ENCODE measurements at places on chromosomes 4 and X.

DNA sequence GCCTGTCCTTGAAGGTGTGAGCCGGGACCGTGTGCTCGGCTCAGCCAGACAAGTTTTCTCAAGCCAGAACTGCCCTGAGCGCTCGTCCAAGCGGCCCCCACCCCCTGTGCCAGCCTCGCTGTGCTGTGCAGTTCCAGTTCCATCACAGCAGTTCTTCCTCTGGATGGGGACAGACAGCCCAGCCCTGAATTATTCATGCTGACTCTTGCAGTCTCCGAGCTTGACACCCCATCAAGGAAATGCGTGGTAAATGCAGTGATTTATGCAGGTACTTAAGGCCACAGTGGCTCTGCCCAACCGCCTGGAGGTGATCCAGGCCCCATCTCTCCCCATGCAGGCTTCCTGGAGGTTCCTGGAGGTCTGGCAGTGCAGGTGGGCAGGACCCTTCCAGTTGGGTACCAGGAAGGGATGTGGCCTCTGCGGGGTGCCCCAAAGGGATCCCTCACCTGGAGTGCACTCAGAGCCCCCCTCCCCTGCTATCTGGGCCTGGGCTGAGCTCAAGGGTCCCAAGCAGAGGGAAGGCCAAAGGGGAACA lies 44.8 kb upstream of the HMX1 start:
- DNase-seq, result no peak
- H3K4me3 ChIP-seq, result no peak overlapping the region
- peaks cover 3% of the 10 kb centered on the region for H3K4me1 ChIP-seq
- H3K27me3 ChIP-seq, result peaks cover 62% of the 10 kb centered on the region
- no peak overlapping the region for H3K27ac ChIP-seq
- no peaks in the 10 kb centered on the region for H3K36me3 ChIP-seq

DNA sequence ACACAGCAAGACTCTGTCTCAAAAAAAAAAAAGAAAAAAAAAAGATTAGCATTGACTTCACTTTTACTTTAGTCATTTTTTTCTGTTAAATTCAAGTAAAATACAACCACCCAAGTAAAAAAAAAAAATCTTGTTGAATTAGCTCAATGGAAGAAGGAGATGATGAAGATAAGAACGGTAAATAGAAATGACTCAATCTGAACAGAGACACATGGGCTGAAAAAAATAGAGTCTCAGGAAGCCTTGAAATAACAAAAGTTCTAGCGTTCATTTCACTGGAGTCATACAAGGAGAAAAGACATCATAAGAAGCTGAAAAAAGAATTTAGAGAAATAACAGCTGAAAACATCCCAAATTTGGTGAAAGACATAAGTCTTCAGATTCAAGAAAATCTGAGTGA lies 75.5 kb downstream of the CASP3 start:
- H3K4me1 ChIP-seq, result no peaks in the 10 kb centered on the region
- no peaks in the 10 kb centered on the region for H3K27me3 ChIP-seq
- no peak overlapping the region for H3K4me3 ChIP-seq
- no peaks in the 10 kb centered on the region for H3K36me3 ChIP-seq
- DNase-seq, result no peak

DNA sequence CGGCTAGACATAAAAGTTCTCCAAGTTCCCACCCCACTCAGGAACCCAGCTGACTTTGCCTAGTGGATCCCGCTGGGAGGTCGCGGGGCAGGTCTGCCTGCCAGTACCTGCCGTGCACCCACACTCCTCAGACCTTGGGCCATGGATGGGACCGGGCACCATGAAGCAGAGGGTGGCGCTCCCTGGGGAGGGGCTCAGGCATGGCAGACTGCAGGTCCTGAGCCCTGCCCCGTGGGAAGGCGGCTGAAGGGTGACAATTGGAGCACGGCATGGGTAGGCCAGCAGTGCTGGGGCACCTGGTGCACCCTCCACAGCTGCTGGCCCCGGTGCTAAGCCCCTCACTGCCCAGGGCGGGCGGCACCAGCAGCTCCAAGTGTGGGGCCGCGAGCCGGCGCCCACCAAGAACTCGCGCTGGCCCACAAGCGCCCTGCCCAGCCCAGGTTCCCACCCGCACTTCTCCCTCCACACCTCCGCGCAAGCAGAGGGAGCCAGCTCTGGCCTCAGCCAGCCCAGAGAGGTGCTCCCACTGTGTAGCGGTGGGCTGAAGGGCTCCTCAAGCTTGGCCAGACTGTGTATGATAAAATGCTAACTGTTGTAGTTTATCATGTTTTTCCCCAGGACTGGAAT lies 63.1 kb downstream of the UGT2A2 start:
- no peak overlapping the region for H3K27ac ChIP-seq
- H3K4me1 ChIP-seq, result no peaks in the 10 kb centered on the region
- H3K27me3 ChIP-seq, result no peaks in the 10 kb centered on the region
- H3K36me3 ChIP-seq, result no peaks in the 10 kb centered on the region
- DNase-seq, result no peak

GRCh38 chr4:140219567-140219966 lies 65.6 kb upstream of the MAML3 start:
- H3K36me3 ChIP-seq, result no peaks in the 10 kb centered on the region
- H3K27ac ChIP-seq, result no peak overlapping the region
- H3K27me3 ChIP-seq, result no peaks in the 10 kb centered on the region
- no peak overlapping the region for H3K4me3 ChIP-seq
- no peaks in the 10 kb centered on the region for H3K4me1 ChIP-seq
- DNase-seq, result no peak

DNA sequence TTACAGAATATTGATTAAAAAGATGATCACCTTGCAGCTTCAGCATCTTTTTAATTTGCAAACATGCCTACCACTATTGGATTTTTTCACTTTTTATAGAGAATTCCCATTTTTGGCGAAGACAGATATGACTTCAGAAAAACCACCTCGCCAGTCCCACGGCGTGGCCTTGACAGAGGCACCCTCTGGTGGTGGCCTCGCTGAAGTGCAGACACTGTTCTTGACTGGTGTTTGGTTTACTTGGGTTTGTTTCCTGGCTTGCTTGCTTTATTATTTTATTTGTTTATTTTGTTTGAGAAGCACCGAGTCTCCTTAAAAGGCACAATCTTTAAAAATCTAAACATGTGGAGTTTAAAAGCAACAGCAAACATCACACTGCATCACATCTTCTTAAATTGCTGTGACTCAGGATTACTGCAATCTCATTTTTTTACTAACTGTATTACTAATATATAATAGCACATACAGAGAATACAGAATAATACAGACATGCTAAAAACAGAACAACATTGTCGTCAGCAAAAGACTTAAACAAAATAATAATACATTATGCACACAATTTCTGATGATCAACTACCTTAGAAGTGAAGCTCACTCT lies 13.1 kb upstream of the AMTN start:
- H3K27ac ChIP-seq, result no peak overlapping the region
- no peaks in the 10 kb centered on the region for H3K27me3 ChIP-seq
- H3K4me3 ChIP-seq, result no peak overlapping the region
- DNase-seq, result no peak
- H3K36me3 ChIP-seq, result no peaks in the 10 kb centered on the region

DNA sequence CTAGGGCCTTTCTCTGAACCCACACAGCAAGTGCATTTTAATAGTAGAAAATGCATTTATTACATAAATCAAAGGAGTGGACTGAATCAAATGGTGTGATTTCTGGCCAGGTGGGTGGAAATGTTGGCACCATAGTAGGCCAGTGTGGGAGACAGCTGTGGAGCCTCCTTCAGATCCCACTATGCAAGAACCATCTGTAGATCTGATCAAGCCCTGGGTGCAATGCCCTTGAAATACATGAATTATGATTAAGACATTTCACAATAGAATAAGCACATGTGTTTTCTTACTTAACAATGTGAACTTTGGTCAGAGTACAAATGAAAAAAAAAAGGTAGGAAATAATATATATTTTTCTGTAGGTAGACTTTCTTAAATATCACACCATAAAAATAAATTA lies 204.3 kb downstream of the PCDH7 start:
- no peak overlapping the region for H3K4me3 ChIP-seq
- no peaks in the 10 kb centered on the region for H3K36me3 ChIP-seq
- no peak overlapping the region for H3K27ac ChIP-seq
- no peak for DNase-seq

DNA sequence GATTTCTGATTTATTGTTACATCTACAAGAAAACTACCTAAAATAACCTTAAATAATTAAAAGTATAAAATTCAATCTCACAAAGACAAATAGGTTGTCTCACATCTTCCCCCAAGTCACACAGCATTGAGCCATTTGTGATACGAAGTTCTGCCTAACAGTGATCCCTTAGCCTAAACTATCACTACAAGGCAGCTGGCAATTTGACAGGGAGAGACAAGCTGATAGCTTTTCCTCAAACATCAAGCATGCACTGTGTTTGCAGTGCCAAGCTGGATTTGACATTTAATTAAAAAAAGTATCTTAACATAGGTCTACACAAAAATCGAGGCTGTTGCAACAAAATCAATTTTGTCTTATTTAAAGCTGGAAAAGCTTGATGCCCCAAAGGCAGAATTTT lies 464.7 kb upstream of the TRAM1L1 start:
- no peak overlapping the region for H3K27ac ChIP-seq
- no peaks in the 10 kb centered on the region for H3K27me3 ChIP-seq
- H3K4me1 ChIP-seq, result no peaks in the 10 kb centered on the region
- H3K36me3 ChIP-seq, result no peaks in the 10 kb centered on the region
- H3K4me3 ChIP-seq, result no peak overlapping the region

DNA sequence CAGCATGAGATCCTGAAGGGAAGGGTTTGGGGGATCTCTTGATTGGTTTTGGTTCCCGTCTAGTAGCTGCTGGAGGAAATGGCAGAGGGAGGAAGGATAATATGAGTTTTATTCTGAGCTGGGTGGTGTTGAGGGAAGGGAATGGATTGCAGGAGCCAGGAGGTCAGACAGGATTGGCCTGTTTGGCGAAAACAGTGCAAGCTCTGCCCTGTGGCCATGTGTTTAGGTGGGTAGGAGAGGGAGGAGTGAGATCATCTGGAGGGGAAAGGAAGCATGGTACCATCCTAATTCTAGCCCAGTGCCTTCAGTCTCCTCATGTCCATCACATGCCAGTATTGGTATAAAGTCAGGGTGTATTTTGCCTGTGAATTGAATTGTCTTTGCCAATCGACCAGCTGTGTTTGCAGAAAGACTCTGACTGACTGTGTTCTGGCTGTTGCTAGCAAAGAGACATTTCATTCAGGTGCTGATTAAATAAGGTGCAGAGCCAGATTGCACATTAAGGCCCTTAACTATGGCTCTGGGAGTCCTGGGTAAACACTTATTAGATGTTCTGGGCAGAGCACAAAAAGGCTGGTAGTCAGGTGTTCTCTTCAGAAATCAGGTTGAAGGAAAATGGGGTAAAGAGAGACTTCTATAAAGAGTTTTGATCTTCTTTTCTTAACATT lies 10.0 kb downstream of the TMEM164 start:
- peaks cover 16% of the 10 kb centered on the region for H3K4me1 ChIP-seq
- H3K27ac ChIP-seq, result no peak overlapping the region
- no peaks in the 10 kb centered on the region for H3K36me3 ChIP-seq

GRCh38 chr4:141652161-141652778 lies 15.9 kb downstream of the IL15 start:
- H3K36me3 ChIP-seq, result no peaks in the 10 kb centered on the region
- no peak for DNase-seq
- H3K4me1 ChIP-seq, result peaks cover 8% of the 10 kb centered on the region
- peak overlapping the region; percentile 27 for H3K27ac ChIP-seq
- no peaks in the 10 kb centered on the region for H3K27me3 ChIP-seq

DNA sequence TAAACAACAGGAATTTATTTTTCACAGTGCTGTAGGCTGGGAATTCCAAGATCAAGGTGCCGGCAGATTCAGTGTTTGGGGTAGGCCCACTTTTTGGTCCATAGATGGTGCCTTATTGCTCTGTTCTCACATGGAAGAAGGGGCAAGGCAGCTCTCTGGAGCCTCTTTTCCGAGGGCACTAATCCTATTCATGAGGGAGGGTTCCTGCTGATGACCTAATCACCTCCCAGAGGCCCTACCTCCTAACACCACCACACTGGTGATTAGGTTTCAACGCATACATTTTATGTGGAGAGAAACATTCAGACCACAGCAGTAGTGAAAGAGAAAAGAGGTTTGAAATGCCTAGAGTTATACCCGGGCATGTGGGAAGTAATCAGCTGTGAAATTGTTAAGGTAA lies 1.4 kb upstream of the POLA1 start:
- H3K36me3 ChIP-seq, result no peaks in the 10 kb centered on the region
- H3K27me3 ChIP-seq, result no peaks in the 10 kb centered on the region
- no peak overlapping the region for H3K27ac ChIP-seq
- peaks cover 6% of the 10 kb centered on the region for H3K4me1 ChIP-seq

- H3K4me1 ChIP-seq, result no peaks in the 10 kb centered on the region
- no peak for DNase-seq
- H3K36me3 ChIP-seq, result no peaks in the 10 kb centered on the region
- no peak overlapping the region for H3K27ac ChIP-seq
- H3K27me3 ChIP-seq, result no peaks in the 10 kb centered on the region
- peak overlapping the region; percentile 3 for H3K4me3 ChIP-seq
Observed at GRCh38 chrX:41689711-41690110, 938 bp downstream of the GPR34 start.

DNA sequence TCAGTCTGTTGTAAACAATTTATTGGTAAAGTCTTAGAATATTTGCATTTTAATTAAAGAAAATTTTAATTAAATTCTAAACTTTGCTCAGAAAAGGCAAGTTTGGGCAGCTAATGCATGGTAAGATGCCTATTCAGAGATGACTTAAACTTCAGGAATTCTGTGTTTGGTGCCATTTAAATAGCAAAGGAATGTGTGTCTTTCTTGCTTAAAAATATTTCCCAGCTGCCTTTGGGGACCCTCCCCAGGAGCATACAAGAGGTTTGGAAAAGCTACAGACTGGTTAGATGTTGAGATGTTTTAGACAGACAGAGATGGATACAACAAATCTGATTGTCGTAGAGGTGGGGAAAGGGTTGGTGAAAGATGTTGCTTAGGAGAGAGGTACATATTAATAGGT lies 36.5 kb downstream of the AFF2 start:
- DNase-seq, result no peak
- no peaks in the 10 kb centered on the region for H3K36me3 ChIP-seq
- no peaks in the 10 kb centered on the region for H3K27me3 ChIP-seq
- H3K4me3 ChIP-seq, result no peak overlapping the region

DNA sequence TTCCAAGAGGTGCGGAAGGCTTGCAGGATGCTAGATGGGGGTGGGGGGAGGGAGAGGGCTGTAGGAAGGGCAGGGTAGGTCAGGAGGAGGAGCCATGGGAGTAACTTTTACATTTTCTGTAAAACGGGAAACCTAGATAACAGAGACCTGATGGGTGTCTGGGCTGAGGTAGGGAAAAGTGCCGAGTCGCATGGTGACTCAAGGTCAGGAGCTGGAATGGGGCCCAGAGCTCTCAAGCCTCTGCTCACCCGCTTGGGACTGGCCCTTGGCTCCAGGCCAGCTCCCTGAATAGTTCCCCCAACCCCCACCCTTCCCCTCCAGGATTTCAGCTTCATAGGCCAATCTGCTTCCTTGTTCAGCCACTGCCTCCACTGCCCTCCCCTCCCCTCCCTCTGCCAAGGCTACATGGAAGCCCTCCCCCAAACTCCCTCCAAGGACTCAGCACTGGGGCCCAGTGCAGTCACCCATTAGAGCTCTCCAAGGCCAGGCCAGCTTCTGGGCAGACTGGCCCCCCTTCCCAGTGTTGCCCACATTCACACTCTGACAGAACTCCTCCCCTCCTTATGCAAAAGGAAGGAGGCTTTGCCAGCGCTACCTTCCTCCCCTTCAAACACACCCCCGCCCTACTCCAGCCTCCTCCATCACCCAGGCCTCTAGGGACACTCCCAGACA lies 43.6 kb downstream of the TSC22D3 start:
- H3K4me1 ChIP-seq, result peaks cover 51% of the 10 kb centered on the region
- no peaks in the 10 kb centered on the region for H3K27me3 ChIP-seq
- H3K36me3 ChIP-seq, result no peaks in the 10 kb centered on the region
- DNase-seq, result peak; percentile 85

Data from suprapubic skin (tissue), 4 donors.